ENCODE measurements at places on chromosomes 2 and 18.

GRCh38 chr18:68417166-68417799 is 297.6 kb downstream of the TMX3 start:
- no peak for DNase-seq

DNA sequence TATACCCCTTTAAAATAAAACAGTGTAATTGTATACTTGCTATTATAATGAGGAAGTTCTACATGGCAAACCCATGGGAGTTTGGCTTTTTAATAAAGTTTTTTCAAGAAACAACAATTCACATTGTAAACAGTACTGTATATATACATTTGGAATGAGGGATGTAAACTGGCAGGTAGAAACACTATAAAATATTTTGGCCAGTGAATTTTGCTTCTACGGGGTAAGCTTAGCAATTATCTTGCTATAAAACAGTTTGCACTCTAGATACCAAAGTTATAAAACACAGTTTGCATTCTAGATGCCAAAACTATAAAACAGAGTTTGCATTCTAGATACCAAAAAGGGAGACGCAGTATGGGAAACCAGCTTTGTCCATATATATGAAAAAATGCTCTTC is 16.6 kb downstream of the THUMPD2 start:
- no peak for DNase-seq

DNA sequence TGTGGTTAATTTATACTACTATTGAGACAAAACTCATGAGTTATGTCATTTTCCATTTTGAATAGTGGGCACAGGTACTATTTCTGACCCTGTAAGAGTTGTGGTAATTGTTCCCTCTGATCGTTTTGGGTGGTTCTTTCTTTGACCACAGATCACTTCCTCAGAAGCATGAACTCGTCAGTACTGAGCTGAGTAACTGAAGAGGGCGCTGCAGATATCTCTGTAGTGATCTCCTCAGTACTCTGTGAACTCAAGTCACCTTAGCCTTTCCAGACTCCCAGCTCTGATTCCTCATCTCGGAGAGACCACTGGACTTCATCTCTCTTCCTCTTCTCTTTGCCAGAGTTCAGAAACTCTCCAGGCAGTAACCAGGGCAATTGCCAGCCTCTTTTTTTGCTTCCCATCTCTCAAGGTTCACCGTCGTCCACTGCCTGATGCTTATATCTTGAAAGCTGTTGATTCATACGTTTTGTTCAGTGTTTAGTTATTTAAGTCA is 9.4 kb upstream of the IL1RL1 start:
- DNase-seq: no peak

- DNase-seq: no peak
Observed at GRCh38 chr18:80232710-80233109, 14.6 kb downstream of the PARD6G start.

DNA sequence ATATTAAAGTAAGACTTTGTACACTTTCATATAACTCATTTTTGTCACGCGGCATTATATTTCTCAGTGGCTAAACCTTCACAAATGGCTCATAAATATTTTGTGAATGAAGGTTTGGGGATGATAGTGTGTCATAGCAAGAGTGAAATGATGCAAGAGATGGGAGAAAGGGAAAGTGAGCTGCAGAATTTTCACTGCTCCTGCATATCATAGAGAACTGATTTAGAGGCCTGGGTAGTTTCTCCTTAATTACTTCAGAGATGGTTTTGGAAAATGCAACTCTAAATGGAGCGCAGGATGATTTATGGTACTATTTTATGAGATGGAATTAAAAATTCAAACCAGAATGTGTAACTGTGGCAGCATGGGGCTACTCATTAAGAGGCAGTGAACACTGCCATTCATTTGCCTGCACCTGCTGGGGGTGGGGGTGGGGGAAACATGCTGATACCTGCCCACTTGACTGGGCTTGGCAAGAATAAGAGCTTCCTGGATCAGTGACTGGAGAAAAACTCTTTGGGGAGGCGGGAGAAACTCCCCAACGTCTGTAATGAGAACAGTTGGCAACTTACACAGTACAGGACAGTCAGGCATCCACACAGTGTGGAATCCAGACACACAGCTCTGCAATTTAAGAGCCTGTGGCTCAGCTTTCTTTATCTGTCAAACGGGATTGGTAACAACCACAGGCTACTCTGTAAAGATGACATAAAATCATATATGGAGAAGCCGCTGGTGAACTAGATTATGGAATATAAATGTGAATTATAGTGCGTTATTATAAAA is 941.9 kb downstream of the SLC4A3 start:
- no peak for DNase-seq

DNA sequence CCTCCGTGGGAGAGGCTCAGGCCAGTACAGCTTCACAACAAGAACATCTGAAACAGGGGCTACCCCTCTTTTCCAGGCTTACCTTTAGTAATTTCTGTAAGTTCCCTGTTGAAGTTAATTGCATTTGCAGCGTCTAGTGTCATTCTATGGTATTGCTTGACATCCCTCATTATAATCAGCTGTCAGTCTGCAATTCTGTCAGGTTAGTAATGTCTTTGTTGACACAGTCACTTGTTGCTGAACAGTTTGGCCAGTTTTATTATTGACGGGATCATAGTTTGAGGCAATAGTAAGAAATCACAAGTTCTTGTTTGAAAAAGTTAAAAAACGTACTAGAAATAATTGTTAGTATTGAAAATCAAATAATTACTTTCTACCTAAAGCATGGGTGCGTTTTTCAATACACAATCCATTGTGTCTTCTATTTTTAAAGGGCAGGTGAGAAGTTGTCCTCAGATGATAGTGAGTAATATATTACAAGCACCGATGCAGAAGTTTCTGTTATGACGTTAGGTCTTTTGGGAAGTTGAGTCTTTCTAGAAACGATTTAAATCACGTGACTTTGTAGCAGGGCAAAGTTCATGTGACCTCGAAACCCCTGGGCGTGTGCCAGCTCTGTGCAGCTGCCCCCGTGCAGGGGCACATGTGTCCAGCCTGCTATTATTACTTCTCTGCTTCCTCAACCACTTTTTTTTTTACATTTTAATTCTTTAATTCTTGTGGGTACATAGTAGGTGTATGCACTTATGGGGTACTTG is 49.5 kb upstream of the MBP start:
- no peak for DNase-seq

GRCh38 chr18:55243255-55243654 is 284.0 kb upstream of the CCDC68 start:
- no peak for DNase-seq

DNA sequence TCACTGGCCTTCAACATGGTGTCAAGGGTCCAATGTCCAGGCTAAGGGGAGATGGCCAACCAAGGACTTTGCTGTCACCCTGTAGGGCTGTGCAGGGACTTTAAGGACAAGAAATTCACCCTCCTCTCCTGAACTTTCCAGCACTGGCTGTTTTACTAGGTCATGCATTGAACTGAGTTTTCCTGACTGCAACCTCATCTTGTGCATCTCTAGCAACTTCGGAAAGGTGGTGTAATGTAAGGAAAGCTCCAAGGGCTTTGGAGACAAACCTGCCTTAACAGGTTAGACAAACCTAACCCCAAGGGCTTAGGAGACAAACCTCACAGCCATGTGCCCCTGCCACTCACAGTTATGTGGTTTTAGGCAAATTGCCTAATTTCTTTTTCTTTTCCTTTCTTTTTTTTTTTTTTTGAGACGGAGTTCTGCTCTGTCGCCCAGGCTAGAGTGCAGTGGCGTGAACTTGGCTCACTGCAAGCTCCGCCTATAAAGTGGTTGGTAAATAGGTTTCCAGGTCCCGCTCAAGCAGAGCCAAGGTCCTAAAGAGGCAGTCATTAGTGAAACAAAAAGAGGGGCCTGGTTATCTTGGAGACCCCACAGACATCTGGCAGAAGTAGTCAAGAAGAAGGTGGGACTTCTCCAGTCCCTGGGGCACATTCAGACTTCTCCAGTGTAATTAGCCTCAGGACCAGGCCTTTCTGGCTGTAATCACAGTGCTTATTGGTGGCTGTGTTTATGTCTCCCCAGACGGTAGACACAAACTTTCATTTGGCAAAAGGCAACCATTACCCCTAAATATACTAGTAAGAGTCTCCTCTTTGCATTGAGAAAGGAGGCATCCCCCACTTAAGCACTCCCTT is 37.6 kb upstream of the PMAIP1 start:
- no peak for DNase-seq

- DNase-seq: no peak
Observed at GRCh38 chr2:15814946-15815345, 125.4 kb upstream of the MYCN start.
